ENCODE measurements at places on chromosomes 2 and 18.

DNA sequence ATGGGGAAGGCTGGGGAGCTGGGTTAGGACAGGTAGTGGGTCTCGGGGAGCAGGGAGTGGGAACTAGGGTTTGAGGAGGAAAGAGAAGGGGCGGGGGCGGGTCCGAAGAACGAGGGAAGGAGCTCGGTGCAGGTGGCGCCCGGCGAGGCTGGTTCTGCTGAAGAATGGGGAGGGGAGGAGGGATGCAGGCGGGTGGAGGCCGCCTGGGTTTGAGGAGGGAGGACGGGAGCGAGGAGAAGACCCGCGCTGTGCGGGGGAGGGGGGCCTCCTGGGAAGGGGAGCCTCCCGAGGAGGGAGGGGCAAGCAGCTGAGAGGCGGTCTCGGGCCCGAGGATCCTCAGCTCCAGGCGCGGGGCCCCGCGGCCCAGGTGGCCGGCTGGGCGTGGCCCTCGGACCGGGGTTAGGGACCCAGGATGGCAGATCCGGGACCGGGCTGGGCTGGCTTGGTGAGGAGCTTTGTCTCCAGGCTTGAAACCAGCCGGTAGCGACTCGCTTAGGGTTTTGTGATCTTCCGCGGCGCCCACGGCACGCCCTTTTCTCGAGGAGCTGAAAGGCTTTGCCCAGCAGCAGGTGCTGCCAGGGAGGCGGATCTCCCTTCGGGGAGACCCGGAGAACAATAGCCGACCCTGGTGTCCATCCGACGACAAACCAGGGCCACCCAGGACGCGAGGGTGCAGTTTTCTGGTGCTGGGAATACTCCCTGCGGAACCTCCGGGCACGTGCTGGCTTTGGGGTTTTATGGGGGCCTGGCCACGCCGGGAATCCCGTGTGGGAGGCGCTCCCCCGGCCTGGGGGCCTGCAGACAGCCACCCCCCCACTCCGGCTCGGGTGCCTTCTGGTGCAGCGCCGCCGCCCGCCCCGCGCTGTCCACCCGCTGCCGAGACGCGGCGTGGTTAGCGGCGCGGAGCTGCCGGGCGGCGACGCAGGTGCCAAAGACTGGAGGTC is 1.4 kb downstream of the DPYSL5 start:
- DNase-seq, result no peak

GRCh38 chr2:174634130-174635014 is 36.8 kb upstream of the WIPF1 start:
- DNase-seq, result no peak

DNA sequence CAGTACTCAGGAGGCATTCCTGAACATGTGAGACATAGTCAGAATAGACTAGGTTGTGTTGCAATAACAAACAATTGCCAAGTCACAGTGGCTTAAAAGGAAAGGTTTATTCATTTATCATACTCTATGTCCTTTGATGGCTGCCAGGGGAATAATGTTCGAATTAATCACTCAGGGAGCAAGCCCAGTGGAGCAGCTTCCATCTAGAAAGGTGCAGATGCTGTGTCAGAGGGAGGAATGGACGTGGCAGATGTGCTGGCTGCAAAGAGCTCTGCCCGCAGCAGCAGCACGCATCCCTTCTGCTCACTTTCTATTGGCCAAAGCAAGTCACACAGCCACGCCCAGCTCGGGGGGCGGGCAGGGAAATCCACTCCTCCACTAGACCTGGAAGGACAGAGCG is 105.9 kb upstream of the AQP4 start:
- no peak for DNase-seq

DNA sequence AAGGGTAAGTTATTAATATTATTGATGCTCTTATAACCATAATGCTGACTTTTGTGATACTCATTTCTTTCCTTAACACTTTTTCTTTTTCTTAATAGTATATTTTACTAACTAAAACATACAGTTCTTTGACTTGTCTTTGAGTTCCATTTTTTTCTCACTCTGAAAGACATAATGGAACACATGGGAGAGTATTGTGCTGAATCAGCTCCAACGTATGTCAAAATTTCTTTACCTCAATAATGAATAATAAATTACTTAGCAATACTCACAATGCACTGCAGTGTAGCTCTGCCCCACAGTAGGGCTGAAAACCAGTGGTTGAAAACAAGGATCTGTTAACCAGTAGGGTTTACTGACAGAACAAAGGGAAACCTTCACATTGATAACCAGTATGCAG is 40.7 kb downstream of the ACVR1 start:
- no peak for DNase-seq

- peak; percentile 73 for DNase-seq
Observed at GRCh38 chr2:222861411-222862105, 722 bp downstream of the ACSL3 start.

GRCh38 chr2:15979759-15980604 is 39.6 kb downstream of the MYCN start:
- no peak for DNase-seq

DNA sequence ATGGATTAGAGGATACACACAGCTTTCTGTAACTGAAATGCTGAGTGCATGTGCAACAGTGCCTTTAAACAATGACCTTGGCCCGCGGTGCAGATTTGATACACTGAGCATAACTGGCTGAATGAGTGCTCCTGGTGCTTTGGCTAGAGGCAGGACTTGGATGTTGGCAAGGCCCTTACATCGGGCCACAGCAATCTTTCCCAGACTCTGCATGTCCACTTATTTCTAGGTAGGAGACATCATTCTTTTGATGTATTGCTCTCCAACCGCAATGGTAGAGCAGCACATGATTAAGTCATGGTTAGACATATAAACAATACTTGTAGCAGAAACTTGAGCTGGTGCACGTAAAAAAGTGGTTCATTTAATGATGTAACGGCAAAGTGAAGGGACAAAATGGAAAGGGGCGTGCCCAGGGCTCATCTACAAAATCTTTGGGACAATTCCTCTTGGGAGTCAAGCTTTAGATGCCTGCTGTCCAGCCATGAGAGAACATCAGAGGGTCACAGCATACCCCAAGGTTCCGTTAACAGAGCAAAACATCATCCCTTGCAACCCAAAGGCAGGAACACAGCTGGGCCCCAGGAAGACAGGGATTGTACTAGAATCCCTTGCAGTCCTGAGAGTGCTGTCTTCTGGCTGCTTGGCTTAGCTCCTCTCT is 43.4 kb downstream of the RAB31 start:
- no peak for DNase-seq

GRCh38 chr2:23211987-23212583 is 172.9 kb upstream of the KLHL29 start:
- DNase-seq, result no peak

DNA sequence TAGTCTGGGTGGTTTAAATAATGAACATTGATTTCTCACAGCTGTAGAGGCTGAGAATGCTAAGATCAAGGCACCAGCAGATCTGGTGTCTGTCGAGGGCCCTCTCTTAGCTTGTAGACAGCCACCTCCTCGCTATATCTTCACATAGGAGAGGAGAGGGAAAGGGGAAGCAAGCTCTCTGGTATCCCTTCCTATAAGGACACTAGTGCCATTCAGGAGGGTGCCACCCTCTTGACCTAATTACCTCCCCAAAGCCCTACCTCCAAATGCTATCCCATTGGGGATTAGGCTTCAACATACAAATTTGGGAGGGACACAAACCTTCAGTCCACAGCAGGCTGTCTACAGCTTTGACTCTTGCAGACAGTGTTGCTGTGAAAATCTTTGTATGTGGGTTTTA is 76.7 kb downstream of the BOLA3 start:
- no peak for DNase-seq

DNA sequence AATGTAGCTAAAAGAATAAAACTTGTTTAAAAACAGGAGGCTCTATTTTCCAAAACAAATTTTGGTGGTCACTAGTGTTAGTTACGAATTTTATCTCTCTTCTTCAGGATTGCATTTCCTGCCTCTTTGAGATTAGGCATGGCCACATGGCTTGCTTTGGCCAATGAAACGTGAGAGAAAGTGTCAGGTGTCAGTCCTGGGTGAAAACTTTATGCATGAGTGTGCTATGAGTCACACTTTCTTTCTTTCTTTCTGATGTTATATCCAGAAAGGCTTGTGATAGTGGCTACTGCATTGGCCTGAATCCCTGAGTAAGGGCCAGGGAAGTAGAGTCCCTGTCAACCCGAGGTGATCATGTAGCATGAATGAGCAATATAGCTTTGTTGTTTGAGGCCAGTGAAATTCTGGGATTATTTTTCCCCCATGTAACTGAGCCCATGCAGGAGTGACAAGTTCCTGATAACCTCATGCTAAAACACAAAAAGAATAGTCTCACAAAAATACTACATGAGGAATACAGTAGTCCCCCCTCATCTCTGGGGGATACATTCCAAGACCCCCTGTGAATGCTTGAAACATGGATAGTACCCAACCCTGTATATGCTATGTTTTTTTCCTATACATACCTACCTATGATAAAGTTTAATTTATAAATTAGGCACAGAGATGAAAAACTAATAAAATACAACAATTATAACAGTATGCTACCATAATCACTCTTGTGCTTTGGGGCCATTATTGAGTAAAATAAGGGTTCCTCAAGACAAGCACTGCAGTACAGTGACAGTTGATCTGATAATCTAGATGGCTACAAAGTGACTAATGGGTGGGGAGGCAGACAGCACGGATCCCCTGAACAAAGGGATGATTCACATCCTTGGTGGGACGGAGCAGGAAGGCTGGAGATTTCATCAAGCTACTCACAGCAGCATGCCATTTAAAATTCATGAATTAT is 109.5 kb downstream of the CDC42EP3 start:
- DNase-seq, result peak; percentile 82

DNA sequence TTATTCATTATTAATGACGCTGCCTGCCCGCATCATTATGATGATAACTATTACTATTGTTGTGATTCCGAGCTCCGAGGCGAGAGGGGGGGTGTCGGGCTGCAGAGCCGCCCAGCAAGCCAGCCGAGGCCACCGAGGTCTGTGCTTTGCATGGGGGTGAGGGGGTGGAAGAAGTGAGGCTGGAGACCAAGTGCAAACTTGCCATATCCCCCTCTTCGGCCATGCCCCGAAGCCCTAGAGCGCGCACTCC is 3.6 kb downstream of the BCL11A start:
- no peak for DNase-seq

GRCh38 chr18:25817546-25818237 is 272.7 kb downstream of the SS18 start:
- DNase-seq, result no peak

DNA sequence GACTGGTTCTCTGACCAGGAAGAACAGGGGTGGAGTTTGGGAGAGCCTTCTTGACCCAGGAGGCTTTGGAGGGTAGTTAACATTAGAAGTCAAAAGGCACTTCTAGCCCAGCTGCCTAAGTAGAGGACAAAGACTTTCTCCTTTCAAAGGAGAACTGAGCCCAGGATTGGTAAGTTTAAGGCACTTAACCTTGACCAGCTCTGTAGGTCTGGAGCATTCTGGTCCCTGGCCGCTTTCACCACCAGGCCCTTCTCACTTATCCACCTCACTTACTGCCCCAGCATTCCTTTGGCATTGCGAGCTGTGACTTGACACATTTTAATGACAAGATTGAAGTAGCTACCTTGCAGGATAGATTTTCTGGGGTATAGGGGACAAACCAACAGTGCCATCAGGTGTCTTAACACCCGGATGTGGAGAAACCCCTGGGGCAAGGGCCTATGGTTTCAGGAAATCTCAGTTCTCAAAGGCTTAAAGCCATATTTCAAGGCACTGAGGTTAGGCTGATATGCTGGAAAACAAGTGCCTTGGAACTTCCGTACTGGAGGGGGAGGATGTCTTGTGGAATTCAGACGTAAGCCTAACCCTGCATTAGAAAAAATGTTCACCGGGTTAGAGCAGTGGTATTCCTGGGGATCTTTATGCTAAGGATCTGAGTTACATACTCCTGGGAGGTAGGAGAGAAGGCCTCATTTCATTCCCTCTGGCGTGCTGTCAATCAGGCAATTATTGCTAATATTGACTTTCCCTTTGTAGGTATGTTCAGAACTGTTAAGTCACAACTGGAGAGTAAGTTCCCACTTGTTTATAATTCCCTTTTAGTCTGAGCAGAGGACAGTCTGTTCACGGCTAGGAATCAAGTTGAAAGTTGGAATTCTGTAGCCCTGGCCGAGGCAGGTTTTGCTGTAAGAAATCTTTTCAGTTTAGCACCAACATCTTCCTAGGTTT is 4.3 kb downstream of the C2orf68 start:
- no peak for DNase-seq

DNA sequence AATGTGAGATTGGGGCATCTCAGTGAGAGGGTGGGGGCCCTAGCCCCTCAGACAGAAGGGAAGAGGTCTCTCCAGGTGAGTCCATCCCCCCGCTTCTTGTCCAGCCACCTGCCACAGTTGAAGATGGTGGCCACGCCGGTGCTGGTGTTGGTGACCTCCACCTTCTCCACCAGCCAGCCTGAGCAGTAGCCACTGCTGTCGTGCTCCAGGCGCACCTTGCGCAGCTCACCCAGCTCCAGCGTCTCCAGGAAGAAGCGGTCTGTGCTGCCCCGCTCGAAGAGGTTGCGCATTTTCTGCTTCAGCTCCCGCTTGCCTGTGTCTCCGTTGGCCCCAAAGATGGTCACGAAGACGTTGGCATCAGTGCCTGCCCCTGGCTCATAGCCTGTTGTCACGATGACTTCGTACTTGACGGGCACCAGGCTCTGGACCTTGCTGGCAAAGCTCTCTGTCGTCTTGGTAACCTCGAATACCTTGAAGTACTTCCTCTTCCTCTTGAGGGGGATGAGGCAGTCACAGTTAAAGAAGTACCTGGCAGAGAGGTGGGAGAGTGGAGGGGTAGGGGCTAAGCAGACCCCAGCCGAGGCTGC is 179.5 kb downstream of the LOXHD1 start:
- DNase-seq, result no peak

GRCh38 chr2:135745545-135745944 is 3.9 kb downstream of the UBXN4 start:
- peak; percentile 47 for DNase-seq

- DNase-seq, result peak; percentile 34
Observed at GRCh38 chr2:236177967-236178889, 10.0 kb upstream of the GBX2 start.

- no peak for DNase-seq
Observed at GRCh38 chr18:22683196-22683676, 249.9 kb upstream of the RBBP8 start.

DNA sequence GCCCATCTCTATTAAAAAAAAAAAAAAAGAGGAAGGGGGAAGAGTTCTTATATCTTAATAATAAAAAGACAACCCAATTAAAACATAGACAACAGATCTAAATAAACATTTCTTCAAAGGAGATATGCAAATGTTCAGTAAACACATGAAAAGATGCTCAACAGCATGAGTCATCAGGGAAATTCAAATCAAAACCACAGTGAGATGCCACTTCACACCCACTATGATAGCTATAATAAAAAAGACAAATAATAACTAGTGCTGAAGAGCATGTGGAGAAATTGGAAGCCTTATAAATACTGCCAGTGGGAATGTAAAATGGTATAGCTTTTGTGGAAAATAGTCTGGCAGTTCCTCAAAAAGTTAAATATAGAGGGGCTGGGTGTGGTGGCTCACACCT is 61.5 kb upstream of the CYP20A1 start:
- no peak for DNase-seq

- no peak for DNase-seq
Observed at GRCh38 chr2:158153270-158154015, 51.8 kb downstream of the UPP2 start.

GRCh38 chr18:58721566-58722239 is 50.4 kb downstream of the MALT1 start:
- DNase-seq, result no peak
